Effector memory CD8-positive, alpha-beta T cell (primary cell): ENCODE measurements at places on chromosomes 7 and 10.

DNA sequence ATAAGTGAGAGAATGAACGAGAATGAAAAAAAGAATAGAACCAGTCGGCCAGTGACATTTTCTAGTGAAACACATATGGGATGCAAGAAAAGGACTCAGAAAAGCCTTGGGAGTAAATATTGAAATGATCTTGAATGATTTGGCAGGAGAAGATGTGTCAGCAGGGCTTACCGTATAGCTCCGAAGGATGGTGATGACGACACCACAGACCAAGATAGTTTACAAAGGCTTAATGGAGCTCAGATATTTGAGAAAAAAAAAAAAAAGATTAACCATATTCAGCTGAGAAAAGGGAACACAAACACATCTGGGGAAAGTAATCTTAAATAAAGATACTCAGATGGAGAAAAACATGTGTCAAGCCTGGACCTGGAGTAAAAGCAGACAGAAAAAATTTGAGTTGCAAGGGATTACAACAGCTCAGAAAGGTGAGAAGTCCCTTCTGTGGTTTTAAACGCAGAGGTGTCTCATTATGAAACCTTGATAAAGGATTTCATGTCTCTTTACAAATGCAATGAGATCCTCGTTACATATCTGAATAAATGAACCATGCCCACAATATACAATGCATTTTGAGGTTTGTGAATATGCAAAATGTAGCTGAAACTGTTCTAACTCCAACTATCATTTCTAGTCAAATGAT lies 36.0 kb downstream of the DNAJB9 start:
- no peak for DNase-seq

DNA sequence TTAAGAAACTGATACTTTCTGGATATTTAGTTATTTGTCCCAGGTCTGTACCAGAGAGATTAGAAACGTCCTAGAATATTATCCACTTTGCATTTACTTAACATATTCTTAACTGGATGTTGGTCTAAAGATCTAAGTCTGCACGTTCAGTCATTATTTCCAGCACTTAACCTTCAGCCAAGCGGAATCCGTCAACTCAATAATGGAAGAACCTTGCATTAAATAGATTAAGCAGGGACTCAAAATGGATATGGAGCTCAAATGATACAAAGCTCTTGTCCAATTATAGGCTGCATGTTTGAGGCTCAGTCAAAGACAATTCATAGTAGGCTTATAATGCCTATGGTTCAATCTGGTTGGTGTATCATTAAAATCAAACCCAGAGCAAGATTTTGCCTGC lies 162.9 kb downstream of the SEMA3D start:
- no peak for DNase-seq

GRCh38 chr7:157234271-157234670 lies 95.5 kb downstream of the UBE3C start:
- DNase-seq = no peak

DNA sequence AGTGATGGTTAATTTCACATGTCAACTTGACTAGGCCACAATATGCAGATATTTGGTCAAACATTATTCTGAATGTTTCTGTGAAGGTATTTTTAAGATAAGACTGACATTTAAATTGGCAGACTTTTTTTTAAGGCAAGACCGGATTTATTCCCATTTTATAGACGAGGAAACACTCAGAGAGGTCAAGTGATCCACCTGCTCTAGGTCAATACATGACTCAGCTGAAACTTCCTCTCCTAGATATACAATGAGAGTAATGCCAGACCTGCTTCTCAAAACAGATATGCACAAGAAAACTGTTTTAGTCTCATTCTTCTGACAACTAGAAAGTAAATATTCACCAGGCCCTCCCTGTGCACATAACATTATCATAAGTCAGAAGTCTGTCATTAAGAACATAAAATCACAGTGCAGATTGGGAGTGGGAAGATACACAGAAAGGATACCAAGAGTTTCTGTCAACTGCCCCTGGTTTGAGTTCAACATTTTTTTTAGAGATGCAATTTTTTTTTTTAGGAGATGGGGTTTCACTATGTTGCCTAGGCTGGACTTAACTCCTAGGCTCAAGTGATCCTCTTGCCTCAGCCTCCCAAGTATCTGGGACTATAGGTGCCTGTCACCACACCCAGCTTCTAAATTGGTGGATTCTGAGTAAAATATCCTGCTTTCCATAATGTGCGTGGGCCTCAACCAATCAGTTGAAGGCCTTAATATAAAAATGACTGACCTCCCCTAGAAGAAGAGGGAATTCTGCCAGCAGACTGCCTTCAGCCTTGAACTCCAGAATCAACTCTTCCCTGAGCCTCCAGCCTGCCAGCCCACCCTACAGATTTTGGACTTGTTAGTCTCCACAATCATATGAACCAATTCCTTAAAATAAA lies 121.4 kb downstream of the ZFAND4 start:
- DNase-seq = no peak

- no peak for DNase-seq
These were observed 8.0 kb downstream of the SMURF1 start for GRCh38 chr7:99135938-99136337.

- DNase-seq = no peak
These were observed 3.6 kb downstream of the PRSS37 start for GRCh38 chr7:141837683-141838082.

DNA sequence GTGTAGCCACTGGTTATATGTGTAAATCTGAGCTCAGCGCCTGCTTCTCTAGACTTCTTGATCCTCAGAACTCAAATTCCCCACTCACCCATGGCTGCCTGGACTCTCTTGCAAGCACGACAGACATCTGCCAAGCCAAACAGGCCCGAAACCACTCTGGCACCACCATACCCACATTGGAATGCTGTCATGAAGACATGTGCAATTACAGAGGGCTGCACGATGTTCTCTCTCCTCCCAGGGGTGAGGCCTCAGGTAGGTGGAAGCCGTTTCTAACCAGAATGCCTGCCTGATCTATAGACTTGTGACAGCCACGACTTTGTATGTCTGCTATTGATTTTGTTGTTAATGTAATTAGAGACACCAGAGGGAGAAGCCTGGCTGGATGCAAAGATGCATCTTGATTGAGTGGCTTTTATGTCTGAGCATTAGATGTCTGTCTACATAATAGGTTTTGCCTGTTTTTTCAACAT lies 4.0 kb downstream of the BAMBI start:
- no peak for DNase-seq

GRCh38 chr7:116024826-116025809 lies 5.4 kb downstream of the TFEC start:
- DNase-seq = no peak

DNA sequence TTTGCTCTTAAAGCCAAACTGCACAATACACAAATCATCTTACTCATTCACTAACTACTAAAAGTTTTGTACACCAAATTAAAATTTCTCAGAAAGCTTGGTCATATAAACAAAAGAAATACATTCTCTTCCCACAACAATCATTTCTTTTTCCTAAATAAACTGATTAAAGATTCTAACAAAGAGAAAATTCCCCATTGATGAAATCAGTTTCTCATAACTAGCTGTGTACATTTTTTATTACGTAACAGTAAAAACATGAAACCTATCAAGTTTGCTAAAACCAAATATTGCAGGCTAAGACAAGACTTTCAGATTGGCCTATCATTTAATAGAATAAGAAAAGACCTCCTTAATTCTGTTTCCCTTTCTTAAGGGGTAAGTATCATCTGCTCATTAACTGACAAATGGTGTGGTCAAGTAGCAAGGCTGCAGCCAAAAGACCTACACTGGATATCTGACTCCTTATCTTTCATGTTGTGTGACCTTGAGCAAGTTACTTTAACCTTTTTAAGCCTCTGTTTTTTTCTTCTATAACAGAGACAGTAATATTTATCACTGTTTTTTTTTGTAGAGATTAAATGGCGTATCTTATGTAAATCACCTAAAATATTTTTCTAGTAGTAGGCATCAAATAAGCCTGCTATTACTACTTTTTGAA lies 22.4 kb downstream of the NAMPT start:
- DNase-seq = no peak

GRCh38 chr7:107890493-107890961 lies 456 bp upstream of the DLD start:
- peak; percentile 8 for DNase-seq

DNA sequence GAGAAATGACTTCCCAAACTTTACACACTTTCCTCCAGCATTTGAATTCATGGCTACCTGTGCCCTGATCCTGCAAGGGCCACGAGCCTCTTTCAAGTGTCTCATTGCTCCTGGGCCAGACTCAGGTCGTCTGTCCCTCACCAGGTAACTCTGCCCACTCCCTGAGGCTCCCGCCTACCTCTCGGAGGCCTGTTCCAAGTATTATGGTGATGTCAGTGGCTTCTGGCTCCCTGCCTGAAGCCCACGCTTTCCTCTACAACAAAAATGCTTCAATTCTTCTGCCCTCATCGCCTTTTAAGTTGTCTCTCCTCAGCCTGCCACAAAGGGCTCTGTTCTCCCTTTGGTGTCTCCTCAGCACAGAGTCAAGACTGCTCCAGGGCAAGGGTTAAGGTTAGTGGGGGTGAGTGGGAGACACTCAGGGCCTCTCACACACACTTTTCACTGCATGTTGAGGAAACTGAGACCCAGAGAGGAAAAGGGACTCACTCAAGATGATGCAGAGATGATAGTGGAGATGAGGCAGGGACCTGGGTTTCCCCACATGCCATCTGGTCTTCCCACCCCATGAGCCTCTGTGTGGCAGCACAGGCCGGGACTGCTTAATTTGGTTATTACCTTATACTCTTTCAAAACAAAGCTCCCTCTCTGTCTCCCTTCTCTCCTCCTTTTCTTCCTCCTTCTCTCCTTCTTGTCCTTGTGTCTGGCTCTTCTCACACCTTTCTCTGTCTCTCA lies 28.3 kb upstream of the EGR2 start:
- DNase-seq = no peak

GRCh38 chr10:49298671-49298982 lies 343 bp upstream of the C10orf71 start:
- no peak for DNase-seq

- DNase-seq = no peak
These were observed 446.9 kb downstream of the KIF20B start for GRCh38 chr10:90148116-90148855.

DNA sequence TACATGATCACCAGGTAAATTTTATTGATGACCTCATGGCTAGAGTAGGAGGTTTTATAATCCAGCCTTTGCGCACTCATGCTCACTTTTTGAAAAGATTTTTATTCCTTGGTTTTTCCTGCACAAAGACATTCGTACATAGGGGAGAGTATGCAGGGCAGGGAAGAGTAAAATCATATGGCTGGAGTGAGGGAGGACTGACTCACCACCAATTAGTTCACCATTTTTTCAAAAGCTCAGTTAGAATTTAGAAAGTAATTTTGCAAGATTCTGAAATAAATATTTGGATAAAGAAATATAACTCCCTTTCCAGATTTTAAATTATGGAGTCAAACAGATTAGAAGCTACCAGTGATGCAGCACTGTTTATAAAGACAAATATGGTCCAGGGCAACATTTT lies 111.9 kb downstream of the SEMA3D start:
- DNase-seq = no peak

GRCh38 chr10:10359263-10359662 lies 658.4 kb upstream of the CELF2 start:
- DNase-seq = no peak

DNA sequence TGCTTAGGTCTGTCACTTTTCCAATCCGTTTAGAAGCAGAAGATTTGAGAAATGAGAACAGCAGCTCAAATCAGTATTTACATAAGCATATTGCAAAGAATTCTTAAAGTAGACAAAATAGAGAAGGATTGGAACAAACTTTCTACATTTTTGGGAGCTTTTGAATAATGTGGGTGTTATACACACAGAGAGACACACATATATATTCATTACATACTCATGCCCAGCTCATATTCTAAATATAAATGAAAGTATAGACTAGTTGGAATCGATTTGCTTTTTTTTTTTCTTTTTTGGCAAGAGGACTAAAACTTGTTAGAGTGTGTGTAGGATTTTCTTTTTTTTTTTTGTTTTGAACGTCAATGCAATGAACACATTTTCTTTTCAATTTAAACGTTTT lies 538.9 kb downstream of the AUTS2 start:
- DNase-seq = no peak

DNA sequence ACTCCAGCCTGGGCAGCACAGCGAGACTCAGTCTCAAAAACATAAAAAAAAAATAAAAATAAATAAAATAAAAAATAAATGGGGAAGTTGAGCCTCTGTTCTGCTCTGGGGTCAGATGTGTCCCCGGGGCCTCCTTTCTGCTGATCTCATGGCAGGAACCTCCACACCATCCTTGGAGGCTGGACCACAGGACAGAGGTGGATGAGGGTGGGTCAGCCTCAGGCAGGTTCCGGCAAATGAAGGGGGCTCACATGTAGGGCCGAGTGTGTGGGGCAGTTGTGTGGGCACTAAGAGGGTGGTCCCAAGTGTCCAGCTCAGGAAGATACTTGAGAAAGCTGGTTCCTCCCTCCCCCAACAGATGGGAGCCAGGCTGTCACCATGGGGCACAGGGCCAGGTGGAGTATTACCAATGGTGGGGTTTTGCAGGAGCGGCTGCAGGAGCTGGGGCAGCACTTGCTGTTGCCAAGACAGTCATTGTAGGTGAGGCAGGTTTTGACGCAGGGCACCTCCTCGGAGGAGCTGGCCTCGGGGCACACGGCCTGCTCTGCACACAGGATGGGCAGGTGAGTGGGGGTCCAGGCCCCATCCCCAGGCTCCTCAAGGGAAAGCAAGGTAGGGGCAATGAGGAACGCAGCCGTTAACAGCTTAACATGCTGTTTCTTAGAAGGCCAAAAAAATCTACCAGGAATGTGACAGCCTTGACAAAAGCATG lies 13.9 kb upstream of the TBRG4 start:
- no peak for DNase-seq

DNA sequence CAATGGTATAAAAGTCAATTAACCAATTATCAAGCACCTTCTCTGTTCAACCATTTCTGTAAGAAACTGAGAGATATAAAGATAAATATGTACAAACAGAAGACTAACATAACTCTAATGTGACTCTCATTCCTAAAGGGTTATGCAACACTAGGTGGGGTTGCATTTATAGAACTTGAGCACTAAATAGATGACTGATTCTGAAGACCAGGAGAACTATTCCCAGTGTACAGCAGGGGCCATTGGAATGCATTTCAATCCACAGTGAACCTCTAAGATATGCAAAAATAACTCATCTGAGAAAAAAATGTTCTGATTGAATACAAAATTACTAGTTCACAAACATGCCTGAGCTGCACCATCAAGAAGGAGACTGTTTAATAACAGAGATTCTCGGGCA lies 341.2 kb upstream of the STEAP1 start:
- DNase-seq = no peak

DNA sequence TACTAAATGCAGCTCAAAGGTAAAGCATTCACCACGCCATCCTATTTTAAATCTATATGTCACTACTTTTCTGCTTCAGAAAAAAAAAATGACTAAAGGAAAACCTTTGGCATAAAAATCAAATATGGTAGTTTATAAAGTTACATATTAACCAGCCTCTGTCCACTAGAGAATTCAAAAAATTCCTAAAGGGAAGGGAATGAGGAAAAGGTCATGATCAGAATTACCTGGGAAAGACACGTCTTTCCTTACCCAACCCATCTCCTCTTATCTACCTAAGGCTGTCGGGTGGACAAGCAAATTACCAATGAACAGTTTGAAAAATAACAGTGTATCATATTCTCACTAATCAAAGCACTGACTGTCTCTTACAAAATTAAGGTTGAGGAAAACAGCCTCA lies 100.7 kb upstream of the TMEM106B start:
- DNase-seq = no peak
